Nephron progenitor cell (in vitro differentiated cells): ENCODE measurements at places on chromosomes 3 and 15.

GRCh38 chr15:31352339-31352751, 25.7 kb downstream of the KLF13 start:
- DNase-seq, result no peak

DNA sequence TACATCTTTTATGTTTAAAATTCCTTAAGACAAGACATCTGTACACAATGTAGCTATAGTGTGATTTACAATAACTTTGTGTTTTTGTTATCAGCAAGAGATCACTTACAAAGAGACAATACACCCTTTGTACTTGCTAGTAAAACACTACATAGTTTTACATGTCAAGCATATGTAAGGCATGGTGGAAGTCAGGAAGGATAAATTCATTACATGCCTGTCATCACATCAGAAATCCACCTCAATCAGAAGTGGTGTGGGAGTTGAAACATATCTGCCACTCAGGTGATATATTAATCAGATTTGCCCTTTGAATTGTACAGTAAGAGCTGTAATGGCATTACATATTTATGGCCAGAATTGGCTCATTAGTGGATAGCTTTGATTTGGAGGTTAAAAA, 95.5 kb downstream of the MBNL1 start:
- no peak for DNase-seq

- no peak for DNase-seq
Observed at GRCh38 chr3:170826047-170826446, 43.9 kb downstream of the RPL22L1 start.

DNA sequence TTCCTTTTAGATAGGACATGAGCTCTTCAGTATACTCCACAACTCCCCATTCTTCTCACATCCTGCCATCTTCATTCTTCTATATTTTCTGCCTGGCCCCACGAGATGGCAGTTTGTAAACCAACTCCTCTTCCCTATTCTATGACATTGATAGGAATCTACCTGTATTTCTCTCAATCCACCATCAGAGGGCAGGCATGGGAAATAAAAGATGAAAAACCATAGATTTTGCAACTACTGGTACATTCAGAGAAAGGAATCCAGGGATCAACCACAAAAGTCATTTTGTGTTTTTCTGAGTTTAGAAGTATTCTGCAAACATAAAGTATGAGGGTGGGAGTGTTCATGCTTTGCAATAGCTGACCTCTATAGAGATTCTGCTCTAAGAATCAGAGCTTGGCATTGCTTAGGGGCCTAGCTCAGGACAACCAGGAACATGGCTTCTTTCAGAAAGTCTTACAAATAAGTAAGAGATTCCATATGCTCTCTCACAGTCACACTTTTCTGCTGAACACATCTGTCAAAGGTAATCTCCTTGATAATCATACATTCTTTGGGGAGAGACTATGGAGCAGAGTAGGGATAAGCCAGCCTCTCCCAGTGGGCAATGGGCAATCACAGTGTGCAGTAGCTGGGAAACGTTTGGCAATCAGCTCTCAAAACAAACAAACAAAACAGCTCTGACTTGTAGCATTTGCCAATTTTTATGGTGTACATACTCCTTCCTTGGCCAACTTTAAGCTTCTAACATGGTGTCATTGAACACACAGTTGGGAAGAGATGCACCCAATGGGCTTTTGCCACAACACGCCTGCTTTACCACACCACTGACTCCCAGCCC, 43.1 kb upstream of the SLC25A36 start:
- peak; percentile 21 for DNase-seq

- DNase-seq, result peak; percentile 29
Observed at GRCh38 chr3:129690406-129690805, 83.9 kb upstream of the PLXND1 start.

- peak; percentile 36 for DNase-seq
Observed at GRCh38 chr3:192772240-192772894, 45.0 kb upstream of the FGF12 start.

DNA sequence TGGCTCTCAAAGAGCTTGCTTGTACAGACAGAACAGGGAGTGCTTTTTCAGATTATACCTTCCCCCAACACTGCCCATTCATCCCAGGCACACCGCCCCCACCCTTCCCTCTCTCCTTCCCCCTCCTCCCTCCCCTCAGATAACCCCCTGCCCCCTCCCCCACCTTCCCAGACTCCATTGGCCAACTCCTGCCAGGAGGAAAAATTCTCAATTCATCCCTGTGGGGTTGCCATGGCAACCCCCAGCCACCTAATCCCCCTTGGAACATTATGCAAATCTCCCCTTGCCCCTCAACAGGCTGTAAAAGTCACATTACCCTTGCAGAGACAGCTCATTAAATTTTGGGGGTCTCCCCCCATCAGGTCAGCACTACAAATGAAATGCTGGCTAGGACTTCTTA, 14.3 kb downstream of the TLE3 start:
- peak; percentile 44 for DNase-seq

DNA sequence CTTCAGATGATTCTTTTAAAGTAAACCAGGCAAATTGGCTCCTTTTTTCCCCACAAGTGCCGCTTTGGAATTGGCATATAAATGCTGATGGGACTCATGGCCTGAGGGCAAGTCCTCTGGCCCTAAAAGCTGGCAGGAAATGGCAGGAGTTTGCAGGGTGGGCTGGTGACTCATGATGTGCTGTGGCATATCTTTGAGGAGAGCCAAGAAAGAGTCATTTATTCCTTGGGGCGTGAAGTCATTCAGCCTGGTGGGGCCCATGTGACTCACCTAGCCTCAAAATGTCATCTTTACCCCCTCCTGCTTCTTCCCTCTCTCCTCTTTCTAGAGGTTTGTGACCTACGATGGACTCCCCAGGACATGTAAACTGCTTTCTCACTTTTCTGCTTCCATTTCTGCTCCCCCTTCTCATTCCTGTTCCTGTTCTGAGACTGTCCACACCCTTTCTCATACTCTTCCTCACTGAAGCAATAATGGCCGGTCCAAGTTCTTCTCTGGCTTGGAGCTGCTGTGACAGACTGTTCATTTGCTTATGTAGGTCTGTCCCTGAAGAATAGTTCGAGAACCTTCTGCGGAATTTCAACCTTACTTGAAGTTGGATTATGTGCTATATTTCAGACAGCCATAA, 326.1 kb downstream of the SATB1 start:
- DNase-seq, result no peak
